ENCODE measurements at places on chromosomes 5 and 9. TPM values are rescaled to one million over a fixed set of nuclear protein-coding genes. Genes with fewer than 3 reads are reported as not detected.

Gene FOXD4L4
- not detected for total RNA-seq

Gene NR5A1
- total RNA-seq: not detected

Gene TMC1
- not detected for total RNA-seq

DNA sequence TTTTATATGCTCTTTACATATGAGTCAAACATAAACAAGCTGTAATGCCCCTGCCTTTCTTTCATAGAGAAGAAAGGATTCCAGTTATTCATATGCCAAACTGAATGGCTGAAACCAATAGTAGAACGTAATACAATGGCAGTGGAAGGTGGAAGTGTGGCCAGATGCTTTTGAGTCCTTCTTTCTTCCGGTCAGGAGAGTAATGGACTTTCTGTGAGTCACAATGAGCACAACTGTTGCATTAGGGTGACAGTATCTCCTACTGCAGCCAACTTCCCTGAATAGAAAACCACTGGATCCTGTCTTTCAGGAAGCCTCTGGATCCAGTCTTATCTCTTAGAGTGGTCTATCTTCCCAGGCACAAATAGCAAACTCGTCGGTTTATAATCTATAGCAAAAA is 855.2 kb downstream of the MAT2B start:
- no peak overlapping the region for H3K4me3 ChIP-seq
- H3K4me1 ChIP-seq: no peaks in the 10 kb centered on the region
- DNase-seq: no peak
- no peaks in the 10 kb centered on the region for H3K27me3 ChIP-seq
- no peak overlapping the region for H3K27ac ChIP-seq

GRCh38 chr9:137067860-137068538 is 2.4 kb downstream of the SAPCD2 start:
- peak; percentile 89 for DNase-seq
- H3K36me3 ChIP-seq: peaks cover 3% of the 10 kb centered on the region
- no peak overlapping the region for H3K27ac ChIP-seq
- peak overlapping the region; percentile 33 for H3K4me3 ChIP-seq
- H3K27me3 ChIP-seq: peaks cover 1% of the 10 kb centered on the region

- no peak overlapping the region for H3K27ac ChIP-seq
- H3K4me1 ChIP-seq: no peaks in the 10 kb centered on the region
Measured at GRCh38 chr5:54823006-54823405, 162.4 kb downstream of the ESM1 start.

DNA sequence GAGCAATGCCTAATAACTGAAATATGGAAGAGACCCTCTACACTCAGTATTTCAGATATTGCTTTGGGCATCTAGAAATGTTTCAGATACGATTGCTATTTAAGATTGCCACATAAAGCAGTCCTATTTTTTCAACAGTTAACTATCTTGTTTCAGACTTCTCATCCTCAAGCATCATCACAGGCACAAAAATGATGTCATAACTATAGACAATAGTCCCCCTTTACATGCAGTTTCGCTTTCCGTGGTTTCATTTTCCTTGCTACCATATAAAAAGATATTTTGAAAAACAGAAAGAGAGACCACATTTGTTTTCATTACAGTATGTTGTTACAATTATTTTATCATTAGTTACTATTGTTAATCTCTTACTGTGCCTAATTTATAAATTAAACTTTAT is 347.4 kb downstream of the NDUFS4 start:
- no peak for DNase-seq
- no peaks in the 10 kb centered on the region for H3K27me3 ChIP-seq
- peaks cover 1% of the 10 kb centered on the region for H3K36me3 ChIP-seq
- no peak overlapping the region for H3K27ac ChIP-seq

- H3K4me3 ChIP-seq: no peak overlapping the region
- H3K27ac ChIP-seq: no peak overlapping the region
- H3K27me3 ChIP-seq: peaks cover 4% of the 10 kb centered on the region
- DNase-seq: no peak
Measured at GRCh38 chr9:84283946-84284345, 56.6 kb downstream of the SLC28A3 start.

DNA sequence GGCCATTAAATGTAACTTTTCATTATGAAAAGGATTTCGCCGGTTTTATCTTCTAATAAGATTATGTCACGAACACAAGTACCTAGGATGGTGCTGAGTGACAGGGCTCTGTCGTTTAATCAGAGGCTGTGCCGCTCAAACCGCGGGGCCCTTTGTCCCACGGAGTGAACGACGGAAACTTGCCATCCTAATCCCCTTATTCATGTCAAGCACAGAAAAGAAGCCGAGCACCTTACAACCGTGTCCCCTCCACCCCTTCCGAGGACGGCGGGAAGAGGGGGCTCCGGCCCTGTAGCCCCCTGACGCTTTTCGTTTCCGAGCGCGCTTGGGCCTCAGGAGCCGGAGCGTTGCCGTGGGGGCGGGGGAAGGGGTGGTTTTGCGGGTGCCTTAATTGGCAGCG is 11.2 kb downstream of the LMX1B start:
- H3K27ac ChIP-seq: no peak overlapping the region
- H3K36me3 ChIP-seq: no peaks in the 10 kb centered on the region
- H3K27me3 ChIP-seq: peaks cover 84% of the 10 kb centered on the region
- no peak overlapping the region for H3K4me3 ChIP-seq
- H3K4me1 ChIP-seq: peaks cover 10% of the 10 kb centered on the region
- DNase-seq: no peak

- H3K4me1 ChIP-seq: no peaks in the 10 kb centered on the region
- H3K36me3 ChIP-seq: no peaks in the 10 kb centered on the region
- no peaks in the 10 kb centered on the region for H3K27me3 ChIP-seq
Measured at GRCh38 chr9:105074491-105074890, 146.5 kb upstream of the ABCA1 start.

DNA sequence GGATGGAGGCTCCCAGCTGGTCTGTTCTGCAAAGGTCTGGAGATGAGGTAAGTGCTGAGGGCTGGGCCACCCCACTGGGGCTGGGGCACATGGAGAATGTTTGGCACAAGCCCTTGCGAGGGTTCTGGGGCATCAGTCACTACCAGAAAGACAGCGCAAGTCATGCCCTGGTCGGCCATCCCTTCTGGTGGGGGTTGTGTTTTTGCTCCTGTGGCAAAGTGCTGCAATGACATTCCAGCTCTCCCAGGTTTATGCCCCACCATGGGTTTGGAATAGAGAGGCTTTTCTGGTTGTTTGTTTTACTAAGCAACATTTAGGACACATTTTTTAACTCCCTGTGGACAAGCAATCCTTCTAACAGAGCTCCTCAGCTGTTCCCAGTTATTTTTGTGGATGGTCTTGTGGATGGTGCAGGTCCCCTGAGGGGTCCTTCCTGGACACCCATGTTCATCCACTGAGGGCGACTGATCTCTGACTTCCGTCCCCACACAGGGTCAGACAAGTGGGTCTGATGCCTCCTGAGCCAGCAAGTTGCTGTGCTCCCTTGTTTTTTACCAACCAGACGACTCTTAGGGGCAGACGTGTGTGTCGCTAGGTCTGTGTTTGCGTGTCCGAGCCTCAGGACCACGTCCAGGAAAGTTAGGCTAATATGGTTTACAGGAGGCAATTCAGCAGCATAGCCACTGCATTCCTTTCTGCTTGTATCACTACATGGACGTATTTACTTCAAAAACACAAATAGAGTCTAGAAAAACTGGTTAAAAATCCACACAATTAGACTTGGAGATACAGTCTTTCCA is 64.9 kb upstream of the ECM2 start:
- H3K27me3 ChIP-seq: no peaks in the 10 kb centered on the region
- peaks cover 5% of the 10 kb centered on the region for H3K36me3 ChIP-seq
- DNase-seq: no peak
- no peak overlapping the region for H3K27ac ChIP-seq
- no peaks in the 10 kb centered on the region for H3K4me1 ChIP-seq

- no peaks in the 10 kb centered on the region for H3K27me3 ChIP-seq
- H3K4me3 ChIP-seq: no peak overlapping the region
- H3K36me3 ChIP-seq: no peaks in the 10 kb centered on the region
Measured at GRCh38 chr9:98218562-98219363, 26.3 kb upstream of the CORO2A start.

- no peaks in the 10 kb centered on the region for H3K27me3 ChIP-seq
- H3K4me1 ChIP-seq: no peaks in the 10 kb centered on the region
- no peak overlapping the region for H3K4me3 ChIP-seq
- H3K36me3 ChIP-seq: no peaks in the 10 kb centered on the region
Measured at GRCh38 chr9:108469654-108470053, 386.1 kb downstream of the ACTL7B start.

GRCh38 chr5:118253225-118254061 is 734.9 kb downstream of the DTWD2 start:
- no peaks in the 10 kb centered on the region for H3K36me3 ChIP-seq
- no peaks in the 10 kb centered on the region for H3K4me1 ChIP-seq
- DNase-seq: no peak
- H3K27ac ChIP-seq: no peak overlapping the region
- H3K4me3 ChIP-seq: no peak overlapping the region

DNA sequence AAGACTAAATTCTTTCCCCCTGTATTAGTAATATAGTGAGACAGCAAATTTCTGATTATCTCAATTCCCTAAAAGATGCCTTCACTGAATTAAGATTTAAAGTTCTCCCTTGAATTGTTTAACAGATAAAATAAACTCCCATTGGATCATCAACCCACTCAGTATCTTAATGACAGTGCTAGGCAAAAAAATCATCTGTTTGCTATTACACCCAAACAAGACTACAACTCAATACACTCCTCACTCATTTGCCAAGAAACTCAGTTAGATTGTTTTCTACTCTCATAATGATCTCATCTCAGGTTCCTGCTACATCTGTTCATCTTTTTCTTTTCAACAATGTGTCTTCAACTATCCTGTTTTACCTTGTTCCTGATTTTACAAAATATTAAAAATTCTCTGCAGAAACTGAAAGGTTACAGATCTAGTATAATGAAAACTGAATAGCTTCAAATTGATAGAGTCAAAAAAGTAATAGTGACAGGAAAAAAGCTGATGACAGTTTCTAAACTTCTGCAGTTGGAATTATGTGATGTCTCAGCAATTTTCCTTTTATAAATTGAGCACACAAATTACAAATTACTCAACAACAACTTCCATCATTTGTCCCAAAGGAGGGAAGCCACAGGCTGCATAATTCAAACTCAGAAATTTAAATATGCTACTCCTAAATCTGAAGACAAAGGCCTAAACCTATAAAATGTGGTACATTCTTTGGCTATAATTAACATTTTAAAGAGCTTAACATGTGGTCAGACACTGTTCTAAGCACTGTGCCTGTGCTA is 39.4 kb downstream of the HOMER1 start:
- DNase-seq: no peak
- no peak overlapping the region for H3K27ac ChIP-seq
- H3K36me3 ChIP-seq: no peaks in the 10 kb centered on the region
- no peaks in the 10 kb centered on the region for H3K27me3 ChIP-seq
- H3K4me1 ChIP-seq: no peaks in the 10 kb centered on the region

- no peaks in the 10 kb centered on the region for H3K4me1 ChIP-seq
- no peak overlapping the region for H3K27ac ChIP-seq
- no peak for DNase-seq
- no peaks in the 10 kb centered on the region for H3K36me3 ChIP-seq
Measured at GRCh38 chr9:131036529-131037334, 27.8 kb downstream of the LAMC3 start.

DNA sequence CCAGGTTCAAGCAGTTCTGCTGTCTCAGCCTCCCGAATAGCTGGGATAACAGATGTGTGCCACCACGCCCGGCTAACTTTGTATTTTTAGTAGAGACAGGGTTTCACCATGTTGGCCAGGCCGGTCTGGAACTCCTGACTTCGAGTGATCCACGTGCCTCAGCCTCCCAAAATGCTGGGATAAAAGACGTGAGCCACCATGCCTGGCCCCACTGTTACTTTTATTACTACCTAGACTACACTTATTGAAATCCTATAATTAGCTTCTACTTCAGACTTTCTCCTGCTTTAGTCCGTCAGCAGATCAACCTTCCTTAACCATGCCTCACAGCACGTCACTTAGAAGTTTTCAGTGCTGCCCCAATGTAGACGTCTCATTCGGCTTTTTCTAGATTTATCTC is 8.2 kb downstream of the ZBTB43 start:
- H3K4me3 ChIP-seq: no peak overlapping the region

DNA sequence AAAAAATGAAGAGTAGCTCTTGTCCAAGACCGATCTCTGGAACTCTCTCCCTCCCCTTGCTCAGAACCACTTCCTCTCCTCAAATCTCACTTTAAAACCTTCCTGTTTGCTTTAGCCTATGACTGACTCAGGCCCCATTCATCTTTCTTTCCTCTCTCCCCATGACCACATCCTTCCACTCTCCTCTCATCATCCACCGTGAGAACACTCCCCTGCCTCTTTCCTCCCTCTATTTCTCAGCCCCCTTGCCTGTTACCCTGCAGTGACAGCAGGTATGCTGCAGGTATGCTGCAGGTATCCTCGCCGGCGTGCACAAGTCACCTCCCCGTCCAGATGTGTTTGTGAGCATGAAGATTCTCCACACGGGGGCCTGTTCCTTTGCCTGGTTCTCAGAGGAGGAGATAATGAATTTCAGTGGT is 505.3 kb downstream of the CCDC171 start:
- H3K4me1 ChIP-seq: peaks cover 40% of the 10 kb centered on the region
- peak overlapping the region; percentile 73 for H3K27ac ChIP-seq
- H3K36me3 ChIP-seq: peaks cover 1% of the 10 kb centered on the region
- DNase-seq: peak; percentile 39
- H3K4me3 ChIP-seq: peak overlapping the region; percentile 23
- no peaks in the 10 kb centered on the region for H3K27me3 ChIP-seq

GRCh38 chr9:29456940-29457339 is 1883.7 kb upstream of the C9orf72 start:
- no peak for DNase-seq
- H3K4me3 ChIP-seq: no peak overlapping the region
- no peaks in the 10 kb centered on the region for H3K27me3 ChIP-seq
- H3K4me1 ChIP-seq: no peaks in the 10 kb centered on the region
- H3K27ac ChIP-seq: no peak overlapping the region

DNA sequence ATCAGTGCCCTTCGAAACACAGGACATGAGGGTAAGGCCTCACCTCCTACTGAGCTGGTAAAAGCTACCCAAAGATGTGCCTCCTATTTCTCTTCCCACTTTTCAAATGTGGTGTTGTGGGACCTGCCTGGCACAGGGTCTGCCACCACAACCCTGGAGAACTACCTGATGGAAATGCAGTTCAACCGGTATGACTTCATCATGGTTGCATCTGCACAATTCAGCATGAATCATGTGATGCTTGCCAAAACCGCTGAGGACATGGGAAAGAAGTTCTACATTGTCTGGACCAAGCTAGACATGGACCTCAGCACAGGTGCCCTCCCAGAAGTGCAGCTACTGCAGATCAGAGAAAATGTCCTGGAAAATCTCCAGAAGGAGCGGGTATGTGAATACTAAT is 1.9 kb downstream of the IRGM start:
- H3K27me3 ChIP-seq: no peaks in the 10 kb centered on the region
- H3K36me3 ChIP-seq: no peaks in the 10 kb centered on the region
- H3K4me3 ChIP-seq: no peak overlapping the region
- no peak for DNase-seq
- no peak overlapping the region for H3K27ac ChIP-seq
- H3K4me1 ChIP-seq: peaks cover 19% of the 10 kb centered on the region

DNA sequence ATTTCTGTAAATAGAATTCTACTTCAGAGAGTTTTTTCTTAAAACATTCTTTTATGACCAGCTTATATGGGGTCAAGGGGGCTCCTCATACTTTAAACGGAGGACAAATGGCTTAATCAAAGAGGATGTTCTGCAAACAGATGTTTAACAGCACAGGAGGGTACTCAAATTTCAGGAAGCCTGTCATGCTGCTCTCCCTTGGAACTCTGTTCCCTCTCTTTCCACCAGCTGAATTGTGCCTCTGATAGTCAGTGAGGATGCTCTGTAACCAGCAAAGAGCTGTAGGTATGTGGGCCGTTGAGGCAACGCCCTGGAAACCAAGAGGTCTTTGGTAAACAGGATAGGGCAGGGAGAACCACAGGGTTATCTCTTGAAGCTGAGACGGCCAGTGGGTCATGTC is 161.1 kb downstream of the C5orf15 start:
- no peaks in the 10 kb centered on the region for H3K36me3 ChIP-seq
- no peak for DNase-seq
- H3K4me3 ChIP-seq: no peak overlapping the region
- H3K27me3 ChIP-seq: no peaks in the 10 kb centered on the region
- no peak overlapping the region for H3K27ac ChIP-seq
- H3K4me1 ChIP-seq: no peaks in the 10 kb centered on the region
